ENCODE measurements at places on chromosomes 11 and 22.
A peak's percentile ranks its signal among the peaks of the same experiment; 100 is the strongest.

DNA sequence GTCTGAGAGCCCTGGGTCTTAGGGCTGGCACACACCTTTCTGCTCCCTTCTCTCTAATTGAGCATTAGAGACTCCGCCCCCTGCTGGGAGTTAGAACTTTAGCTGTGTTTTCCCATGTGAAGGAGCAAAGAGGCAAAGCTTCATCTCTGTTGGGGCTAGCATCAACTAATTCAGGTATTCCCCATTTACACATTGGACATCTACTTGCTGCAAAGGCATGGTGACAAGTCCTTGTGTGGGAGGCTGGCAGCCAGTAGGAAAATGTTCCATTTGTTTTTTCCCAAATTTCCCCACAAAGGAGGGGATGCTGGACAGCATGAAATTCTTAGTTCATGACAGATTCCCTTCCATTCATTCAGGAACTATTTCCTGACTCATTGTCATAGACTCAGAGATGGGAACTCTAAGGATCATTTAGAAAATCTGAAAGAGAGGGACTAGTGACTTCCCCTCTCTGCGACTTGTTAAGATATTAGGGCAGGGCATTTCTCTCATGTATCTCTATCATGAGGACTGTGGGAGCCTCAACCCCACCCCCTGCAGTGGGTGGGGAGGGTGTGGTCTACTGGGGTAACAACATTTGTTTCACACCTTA, 3.6 kb downstream of the CD44 start:
- DNase-seq = no peak

- DNase-seq = no peak
Observed at GRCh38 chr22:26259510-26259909, 90.2 kb downstream of the SEZ6L start.

GRCh38 chr11:65298131-65298535, 16.5 kb upstream of the CDC42EP2 start:
- DNase-seq = peak; percentile 24

GRCh38 chr11:122659676-122660554, 4.4 kb downstream of the UBASH3B start:
- no peak for DNase-seq

Data from nucleus accumbens (tissue), 56 donors.